ENCODE measurements at places on chromosomes 13 and 19.
A peak's percentile ranks its signal among the peaks of the same experiment; 100 is the strongest.

DNA sequence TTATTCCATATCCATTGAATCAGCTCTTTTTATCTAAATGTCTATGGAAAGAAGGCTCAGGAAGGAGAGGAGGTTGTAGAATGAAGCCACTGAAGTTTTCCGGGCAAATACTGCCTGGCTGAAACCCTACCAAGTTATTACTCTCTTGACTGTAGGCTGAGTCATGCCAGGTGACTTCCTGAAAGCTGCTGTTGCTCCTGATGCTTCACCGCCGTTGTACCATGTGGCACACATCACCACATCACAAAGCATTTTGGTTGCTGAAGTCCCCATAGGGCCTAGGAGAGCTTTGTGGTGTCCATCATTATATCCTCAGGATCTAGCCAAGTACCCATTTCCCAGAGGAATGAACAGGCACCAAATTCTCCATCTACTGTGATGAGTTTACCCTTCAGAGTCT is 11.1 kb upstream of the TDRD12 start:
- no peak overlapping the region for H3K4me3 ChIP-seq
- H3K27me3 ChIP-seq = no peaks in the 10 kb centered on the region
- H3K36me3 ChIP-seq = peaks cover 20% of the 10 kb centered on the region
- no peak overlapping the region for H3K27ac ChIP-seq
- no peak for DNase-seq
- peaks cover 2% of the 10 kb centered on the region for H3K4me1 ChIP-seq

DNA sequence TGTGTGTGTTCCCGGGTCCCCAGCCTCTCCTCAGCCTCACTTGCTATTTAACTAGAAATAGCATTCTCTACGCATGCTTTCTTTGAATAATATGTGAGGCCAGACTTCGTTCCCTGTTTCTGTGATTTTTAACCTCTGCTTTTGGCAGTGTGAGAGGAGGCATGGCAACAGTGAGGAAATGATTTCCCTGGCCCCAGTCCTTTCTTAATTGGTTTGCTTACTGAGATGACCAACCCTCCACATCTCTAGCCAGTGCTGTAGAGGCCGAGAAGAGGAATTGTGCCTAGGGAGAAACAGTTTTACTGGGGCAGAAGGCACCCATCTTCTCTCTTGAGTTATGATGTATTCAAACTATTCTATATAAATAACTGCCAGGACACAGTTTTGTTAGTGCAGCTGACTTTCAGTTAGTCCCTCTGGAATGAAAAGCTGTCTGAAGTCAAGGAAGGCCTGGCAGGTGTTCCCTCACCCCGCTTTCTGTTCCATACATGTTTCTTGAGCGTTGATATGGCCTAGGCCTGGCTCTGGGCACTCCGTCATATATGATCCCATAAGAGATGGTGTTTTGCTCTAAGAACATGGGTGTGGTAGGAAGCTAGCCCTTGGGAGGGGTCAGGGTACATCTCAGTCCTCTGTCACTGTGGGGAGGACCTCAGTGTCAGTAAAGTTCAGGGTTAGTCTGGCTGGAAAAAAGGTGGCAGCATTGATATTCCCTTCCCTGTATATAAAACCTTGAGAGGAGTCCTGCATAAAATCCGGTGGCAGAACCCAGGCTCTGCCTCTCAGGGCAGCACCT is 73.7 kb upstream of the NPAS1 start:
- peaks cover 16% of the 10 kb centered on the region for H3K36me3 ChIP-seq
- H3K4me3 ChIP-seq = no peak overlapping the region
- no peaks in the 10 kb centered on the region for H3K27me3 ChIP-seq
- H3K4me1 ChIP-seq = peaks cover 14% of the 10 kb centered on the region
- DNase-seq = no peak

DNA sequence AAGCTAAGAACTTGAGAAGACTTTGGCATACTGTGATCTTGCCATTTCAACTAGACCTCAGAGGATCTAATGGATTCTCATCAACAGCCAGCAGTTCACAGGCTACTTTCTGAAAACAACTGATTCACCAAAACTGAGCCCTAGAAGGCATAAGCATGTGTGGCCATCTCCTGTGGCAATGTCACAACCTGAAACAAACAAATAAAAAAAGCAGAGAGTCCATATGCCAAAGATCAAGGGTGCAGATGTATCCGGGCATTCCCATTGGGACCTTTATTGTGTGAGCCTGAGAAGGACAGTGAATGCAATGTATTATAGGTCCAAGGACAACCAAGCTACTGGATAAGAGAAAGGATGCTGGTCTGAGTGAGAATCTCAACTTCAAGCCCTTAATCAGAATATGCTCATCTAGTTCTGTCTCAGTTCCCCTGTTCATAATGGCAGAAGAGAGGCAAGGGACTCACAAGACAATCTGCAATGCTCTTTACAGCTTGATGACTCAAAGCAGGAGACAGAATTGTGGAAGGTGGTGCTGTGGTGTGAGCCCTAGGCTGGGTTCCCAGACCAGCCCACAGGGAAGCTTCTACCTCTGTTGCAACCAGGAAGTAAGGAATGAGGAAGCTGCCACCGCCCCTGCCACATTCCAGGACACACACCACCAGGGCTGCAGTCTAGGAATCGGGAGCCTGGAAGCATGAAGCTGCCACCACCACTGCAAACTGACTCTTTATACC is 133.7 kb downstream of the RAP2A start:
- H3K4me1 ChIP-seq = no peaks in the 10 kb centered on the region
- peaks cover 11% of the 10 kb centered on the region for H3K27me3 ChIP-seq
- H3K4me3 ChIP-seq = no peak overlapping the region
- no peak for DNase-seq
- no peak overlapping the region for H3K27ac ChIP-seq

GRCh38 chr13:73324842-73325722 is 266.3 kb downstream of the KLF5 start:
- no peak for DNase-seq
- no peak overlapping the region for H3K4me3 ChIP-seq
- H3K4me1 ChIP-seq = no peaks in the 10 kb centered on the region
- no peaks in the 10 kb centered on the region for H3K27me3 ChIP-seq
- H3K27ac ChIP-seq = no peak overlapping the region

GRCh38 chr13:110700641-110701040 is 5.3 kb downstream of the CARS2 start:
- no peak for DNase-seq
- H3K4me3 ChIP-seq = no peak overlapping the region
- H3K27me3 ChIP-seq = no peaks in the 10 kb centered on the region

GRCh38 chr13:36834299-36834698 is 15.3 kb downstream of the RFXAP start:
- no peak overlapping the region for H3K27ac ChIP-seq
- H3K27me3 ChIP-seq = no peaks in the 10 kb centered on the region
- peaks cover 2% of the 10 kb centered on the region for H3K4me1 ChIP-seq
- DNase-seq = no peak

GRCh38 chr13:62234780-62235440 is 819.3 kb upstream of the PCDH20 start:
- no peak overlapping the region for H3K4me3 ChIP-seq
- no peaks in the 10 kb centered on the region for H3K27me3 ChIP-seq
- DNase-seq = no peak
- H3K36me3 ChIP-seq = no peaks in the 10 kb centered on the region

- no peak for DNase-seq
- no peaks in the 10 kb centered on the region for H3K27me3 ChIP-seq
- no peak overlapping the region for H3K27ac ChIP-seq
- no peaks in the 10 kb centered on the region for H3K4me1 ChIP-seq
- no peak overlapping the region for H3K4me3 ChIP-seq
Measured at GRCh38 chr13:103759361-103759760, 693.1 kb upstream of the SLC10A2 start.

DNA sequence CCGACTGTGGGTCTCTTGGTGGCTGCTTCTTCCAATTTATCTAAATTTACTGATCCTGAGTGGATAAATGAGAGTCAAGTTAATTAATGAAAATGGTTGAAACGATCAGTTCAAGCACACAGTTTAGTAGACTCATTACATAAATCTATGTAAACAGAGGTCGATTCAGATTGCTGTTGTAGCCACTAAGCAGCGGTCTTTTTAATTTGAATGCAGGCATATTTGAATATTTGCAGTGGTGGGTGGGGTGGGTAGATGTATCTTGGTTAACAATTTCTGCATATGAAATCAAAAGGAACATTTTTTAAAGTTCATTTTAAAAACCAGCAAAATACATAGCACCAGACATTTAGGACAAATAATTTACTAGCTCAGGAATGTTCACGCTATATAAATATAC is 325.9 kb downstream of the KLF12 start:
- H3K4me3 ChIP-seq = no peak overlapping the region
- H3K27ac ChIP-seq = peak overlapping the region; percentile 22
- H3K4me1 ChIP-seq = peaks cover 3% of the 10 kb centered on the region

GRCh38 chr13:38943231-38943630 is 47.4 kb downstream of the STOML3 start:
- no peak for DNase-seq
- no peaks in the 10 kb centered on the region for H3K4me1 ChIP-seq
- no peak overlapping the region for H3K4me3 ChIP-seq
- H3K36me3 ChIP-seq = no peaks in the 10 kb centered on the region
- H3K27ac ChIP-seq = no peak overlapping the region

DNA sequence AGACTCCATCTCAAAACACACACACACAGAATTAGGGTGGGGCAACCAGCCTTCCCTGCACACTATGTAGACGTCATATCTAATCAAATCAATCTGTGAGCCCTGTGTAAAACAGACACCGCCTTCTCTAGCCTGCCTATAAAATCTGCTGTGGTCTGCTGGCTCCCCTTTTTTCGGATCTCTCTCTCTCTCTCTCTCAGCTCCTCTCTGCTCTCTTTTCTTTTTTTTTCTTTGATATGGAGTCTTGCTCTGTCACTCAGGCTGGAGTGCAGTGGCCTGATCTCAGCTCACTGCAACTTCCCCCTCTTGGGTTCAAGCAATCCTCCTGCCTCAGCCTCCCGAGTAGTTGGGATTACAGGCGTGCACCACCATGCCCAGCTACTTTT is 11.8 kb upstream of the CD70 start:
- no peak for DNase-seq
- peaks cover 5% of the 10 kb centered on the region for H3K36me3 ChIP-seq
- H3K27ac ChIP-seq = peak overlapping the region; percentile 84
- H3K27me3 ChIP-seq = no peaks in the 10 kb centered on the region
- peak overlapping the region; percentile 38 for H3K4me3 ChIP-seq

DNA sequence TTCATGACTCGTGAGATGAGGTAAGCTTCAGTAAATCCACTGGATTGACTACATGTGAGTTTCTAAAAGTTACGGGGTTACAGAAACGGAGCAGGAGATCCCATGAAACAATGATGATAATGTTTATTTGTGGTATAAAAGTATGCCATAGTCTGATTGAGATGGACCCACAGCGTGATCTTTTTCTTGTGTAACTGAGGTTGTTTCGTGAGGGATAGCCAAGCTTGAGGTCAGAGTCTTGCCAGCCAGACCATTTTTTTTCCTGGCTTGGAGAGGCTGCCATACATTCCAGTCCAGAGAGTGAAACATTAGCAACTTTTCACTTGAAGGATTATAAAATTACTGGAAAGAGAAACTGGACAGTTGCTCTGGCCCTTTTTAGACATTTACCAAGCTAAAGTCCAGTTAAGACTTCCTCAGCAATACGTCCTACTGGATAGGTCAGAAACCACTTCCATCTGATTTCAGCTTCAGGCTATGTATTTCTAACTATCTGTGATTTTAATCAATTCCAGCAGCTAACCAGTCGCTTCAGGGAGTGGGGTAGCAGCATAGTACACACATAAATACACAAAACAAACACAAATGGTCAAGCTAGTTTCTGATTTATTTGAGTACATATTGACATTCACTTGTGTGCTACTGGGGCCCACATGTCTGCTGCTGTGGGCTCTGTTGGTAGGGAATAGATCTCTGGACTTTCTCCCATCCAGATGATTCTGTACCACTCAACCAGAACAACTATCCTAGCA is 194.6 kb downstream of the POSTN start:
- H3K4me1 ChIP-seq = no peaks in the 10 kb centered on the region
- no peak overlapping the region for H3K4me3 ChIP-seq
- no peaks in the 10 kb centered on the region for H3K36me3 ChIP-seq

DNA sequence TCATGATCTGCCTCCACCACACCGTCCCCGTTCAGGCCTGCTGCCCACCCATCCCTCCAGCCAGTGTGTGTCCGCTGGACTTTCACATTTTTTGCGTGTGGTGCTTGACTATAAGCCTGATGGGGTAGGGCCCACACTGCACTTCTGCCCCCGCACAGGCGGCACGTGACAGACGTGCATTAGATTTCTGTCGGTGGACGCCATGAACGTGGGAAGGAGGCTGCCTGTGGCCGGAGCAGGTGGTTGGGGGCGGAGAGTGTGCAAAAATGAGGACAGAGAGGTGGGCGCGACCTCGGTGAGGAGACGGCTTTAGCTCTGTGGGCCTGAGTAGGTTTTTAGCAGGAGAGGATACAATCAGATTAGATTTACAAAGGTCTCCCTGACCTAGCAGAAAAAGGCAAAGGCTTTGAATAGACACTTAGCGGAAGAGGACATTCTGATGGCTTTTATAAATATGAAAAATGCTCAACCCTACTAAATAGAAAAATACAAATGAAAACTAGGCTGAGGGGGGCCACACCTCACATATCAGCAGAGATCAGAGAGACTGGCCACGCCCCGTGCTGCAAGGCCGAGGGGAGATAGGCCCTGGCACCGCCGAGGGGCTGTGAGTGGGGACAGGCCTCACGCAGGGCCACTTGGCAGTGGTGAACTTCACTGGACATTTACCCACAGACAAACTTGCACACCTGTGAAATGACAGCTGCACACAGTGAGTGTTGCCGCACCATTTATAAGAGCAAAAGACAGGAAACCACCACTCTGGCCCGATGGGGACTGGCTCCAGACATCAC is 25.4 kb downstream of the PAK4 start:
- H3K27me3 ChIP-seq = no peaks in the 10 kb centered on the region
- no peak overlapping the region for H3K4me3 ChIP-seq
- no peak for DNase-seq
- peaks cover 19% of the 10 kb centered on the region for H3K4me1 ChIP-seq

DNA sequence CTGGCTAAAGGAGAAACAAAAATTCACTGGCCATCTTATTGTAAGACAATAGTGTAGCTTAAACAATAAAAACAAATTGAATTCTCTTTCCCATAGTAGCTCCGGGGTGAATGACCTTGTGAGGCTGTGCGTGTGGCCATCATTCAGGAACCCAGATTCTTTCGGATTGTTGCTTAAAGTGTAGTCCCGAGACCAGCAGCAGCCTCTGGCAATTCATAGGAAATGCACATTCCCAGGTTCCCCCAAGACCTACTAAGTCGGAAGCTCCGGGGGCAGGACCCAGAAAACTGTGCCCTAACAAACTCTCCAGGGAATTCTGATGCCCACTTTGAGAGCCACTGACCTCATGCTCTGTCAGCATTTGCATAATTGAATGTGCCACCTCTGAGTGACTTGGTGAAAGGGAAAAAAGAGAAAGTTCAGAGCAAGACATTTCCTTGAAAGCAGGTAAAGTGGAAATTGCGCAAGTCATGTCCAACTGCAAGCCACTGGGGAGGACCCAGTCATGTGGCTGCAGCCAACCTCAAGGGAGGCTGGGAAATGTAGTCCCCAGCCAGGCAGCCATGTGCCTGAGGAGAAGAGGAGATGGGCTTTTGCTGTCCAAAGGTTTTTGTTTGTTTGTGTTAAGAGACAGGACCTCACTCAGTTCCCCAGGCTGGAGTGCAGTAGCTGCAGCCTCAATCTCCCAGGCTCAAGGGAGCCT is 50.7 kb upstream of the PNMA8B start:
- H3K36me3 ChIP-seq = peaks cover 4% of the 10 kb centered on the region
- peaks cover 2% of the 10 kb centered on the region for H3K27me3 ChIP-seq
- DNase-seq = no peak
- no peaks in the 10 kb centered on the region for H3K4me1 ChIP-seq
- no peak overlapping the region for H3K4me3 ChIP-seq

All from memory B cell (primary cell).